Trophoblast cell (in vitro differentiated cells and primary cell): ENCODE measurements at places on chromosomes 1 and 21.
A peak's percentile ranks its signal among the peaks of the same experiment; 100 is the strongest.

- DNase-seq: peak; percentile 97
Observed at GRCh38 chr1:226602186-226603021, 53.8 kb downstream of the STUM start.

GRCh38 chr1:109294481-109294880 lies 11.5 kb upstream of the PSRC1 start:
- DNase-seq: no peak

DNA sequence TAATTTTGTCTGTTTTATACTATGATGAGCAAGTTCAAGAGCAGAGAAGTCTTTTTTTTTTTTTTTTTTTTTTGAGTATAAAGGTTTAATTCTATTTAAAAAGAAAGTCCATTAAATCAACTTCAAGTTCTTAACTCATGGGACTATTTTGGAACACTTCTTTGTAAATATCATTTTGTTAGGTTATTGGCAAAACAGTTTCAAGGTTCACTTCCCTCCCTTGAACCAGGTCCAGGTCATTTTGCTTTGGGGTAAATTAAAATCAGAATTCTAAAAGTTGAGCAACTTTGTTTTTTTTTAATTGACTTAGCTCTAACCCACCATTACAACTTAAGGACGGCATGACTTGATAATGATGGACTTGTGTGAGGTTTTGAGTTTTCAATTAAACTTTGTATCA lies 72.3 kb downstream of the WLS start:
- no peak for DNase-seq

- peak; percentile 53 for DNase-seq
Observed at GRCh38 chr1:152673016-152673415, 2.1 kb upstream of the LCE2C start.

GRCh38 chr1:209420276-209420675 lies 163.2 kb upstream of the CAMK1G start:
- DNase-seq: peak; percentile 75

- DNase-seq: no peak
Observed at GRCh38 chr21:27475363-27475955, 508.6 kb upstream of the ADAMTS5 start.

DNA sequence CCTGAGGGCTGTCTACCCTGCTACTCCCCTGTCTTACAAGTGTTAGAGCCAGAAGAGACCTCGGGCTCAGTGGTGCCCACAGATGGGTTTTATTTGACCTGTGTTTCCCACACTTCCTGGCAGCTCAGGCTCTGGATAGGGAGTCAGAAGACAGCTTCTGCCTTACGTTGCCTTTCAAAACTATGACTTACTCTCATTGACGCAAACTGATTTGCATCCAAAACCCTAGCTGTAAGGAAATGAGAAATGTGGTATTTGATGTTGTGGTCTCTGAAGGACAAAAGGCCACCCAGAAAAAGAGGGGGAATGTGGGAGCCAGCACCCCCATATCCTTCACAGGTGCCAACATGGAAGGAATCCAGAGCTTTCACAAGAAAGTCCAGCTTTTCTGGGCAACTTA lies 180.2 kb downstream of the ATG4C start:
- no peak for DNase-seq

GRCh38 chr1:100145116-100145515 lies 12.2 kb downstream of the TRMT13 start:
- peak; percentile 16 for DNase-seq

DNA sequence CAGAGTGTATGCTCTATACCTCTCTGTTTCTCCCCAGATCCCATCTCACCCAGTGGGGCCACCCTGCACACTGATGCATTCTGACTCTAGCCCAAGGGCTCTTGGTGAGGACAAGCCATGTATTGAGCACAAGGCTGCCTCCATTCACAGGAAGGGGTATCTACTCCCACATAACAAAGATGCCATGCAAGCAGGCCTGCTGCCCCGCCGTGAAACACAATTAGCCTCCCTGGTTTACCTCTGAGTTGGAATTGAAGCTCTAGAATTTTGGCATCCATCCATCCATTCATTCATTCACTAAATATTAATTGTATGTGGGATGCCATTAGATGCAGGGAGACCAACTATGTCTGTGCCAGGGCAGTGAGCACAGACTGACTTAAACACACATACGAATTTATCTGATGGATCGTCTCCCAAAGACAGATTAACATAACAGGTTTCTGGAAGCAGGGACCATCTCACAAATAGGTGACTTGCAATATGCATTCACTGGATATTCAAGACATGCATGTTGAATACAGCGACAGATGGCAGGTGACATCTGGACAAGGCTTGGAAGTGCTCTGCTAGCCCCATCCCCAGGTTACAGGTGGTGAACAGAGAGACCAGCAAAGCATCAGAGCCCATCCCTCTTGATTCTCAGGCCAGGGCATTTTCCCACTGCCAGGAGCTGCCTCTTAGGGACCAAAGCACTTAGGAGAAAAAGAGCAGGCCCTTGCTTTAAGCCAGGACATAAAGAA lies 34.3 kb downstream of the TRABD2B start:
- DNase-seq: no peak

DNA sequence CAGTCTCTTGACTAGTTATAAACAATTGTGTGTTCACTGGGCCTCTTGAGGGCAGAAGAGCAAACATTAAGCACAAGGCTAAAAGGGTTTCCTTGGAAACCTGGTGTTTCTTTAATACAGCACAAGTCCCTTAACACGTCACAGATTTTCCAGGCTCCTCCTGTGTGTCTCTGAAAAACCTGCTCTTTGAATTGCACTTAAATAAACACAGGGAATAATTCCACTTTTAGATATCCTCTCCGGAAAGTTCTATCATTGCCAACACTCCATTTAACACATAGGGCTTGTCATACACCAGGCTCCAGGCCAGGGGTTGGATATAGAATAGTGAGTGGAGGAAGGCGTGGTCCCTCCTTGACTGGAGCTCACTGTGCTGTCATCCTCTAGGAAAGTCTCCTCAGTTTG lies 442.6 kb downstream of the DSCAM start:
- no peak for DNase-seq

DNA sequence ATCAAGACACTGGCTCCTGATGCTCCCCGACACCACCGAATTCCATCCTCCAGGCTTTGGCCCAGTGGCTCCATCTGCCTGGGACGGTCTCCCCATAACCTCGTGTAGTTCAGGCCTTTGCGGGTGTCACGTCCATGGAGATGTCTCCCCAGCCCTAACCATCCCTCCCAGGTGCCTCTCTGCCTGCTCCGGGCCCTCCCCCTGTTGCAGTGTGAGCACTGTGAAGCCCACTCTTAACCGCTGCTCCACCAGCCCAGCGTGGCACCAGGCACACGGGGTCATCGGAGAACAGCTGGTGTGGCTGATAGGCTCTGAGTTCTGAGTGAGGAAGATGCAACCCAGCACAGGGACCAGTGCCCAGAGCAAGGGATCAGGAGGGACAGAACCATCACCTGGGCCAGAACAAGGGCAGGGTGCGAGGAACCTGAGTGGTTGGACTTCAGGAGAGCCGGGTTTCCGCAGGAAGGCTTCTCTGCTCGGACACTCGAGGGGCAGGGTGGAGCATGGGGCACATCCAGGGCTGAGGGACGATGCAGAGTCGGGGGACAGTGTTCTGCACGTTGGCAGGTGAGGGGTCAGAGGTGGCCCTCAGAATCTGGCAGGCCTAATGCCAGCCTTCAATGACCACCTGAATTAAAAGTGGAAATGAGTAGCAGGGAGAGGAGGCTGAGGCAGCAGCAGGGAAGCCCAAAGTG lies 2.6 kb upstream of the GNB1 start:
- DNase-seq: no peak

DNA sequence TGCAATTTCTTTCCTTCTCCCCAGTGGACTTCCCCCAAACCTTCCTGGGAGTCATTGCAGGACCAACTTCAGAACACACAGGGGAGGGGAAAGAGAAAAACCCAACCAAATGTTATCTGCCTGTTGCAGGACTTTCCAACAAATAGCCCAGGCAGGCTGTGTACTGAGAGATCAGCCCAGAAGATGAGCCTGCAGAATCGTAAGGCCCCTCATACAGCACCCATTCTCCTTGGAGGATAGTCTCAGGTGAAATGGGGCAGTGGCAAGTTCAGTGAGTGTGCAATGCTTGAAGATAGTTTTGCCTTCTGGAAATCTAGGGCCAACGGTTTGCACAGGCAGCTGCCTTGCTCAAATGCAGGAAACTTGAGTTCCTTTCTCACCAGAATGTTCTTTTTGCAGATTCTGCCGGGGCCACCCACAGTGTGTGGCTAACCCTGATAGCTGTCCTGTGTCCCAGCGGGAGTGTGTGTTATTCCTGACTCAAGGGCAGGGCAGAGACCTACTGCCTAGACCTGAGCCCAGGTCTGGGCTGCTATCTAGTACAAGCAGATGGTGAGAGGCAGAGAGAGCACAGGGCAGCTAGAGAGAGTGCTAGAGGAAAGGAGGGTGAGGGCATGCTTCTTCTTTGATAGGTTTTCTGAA lies 48.8 kb downstream of the GADD45A start:
- no peak for DNase-seq

DNA sequence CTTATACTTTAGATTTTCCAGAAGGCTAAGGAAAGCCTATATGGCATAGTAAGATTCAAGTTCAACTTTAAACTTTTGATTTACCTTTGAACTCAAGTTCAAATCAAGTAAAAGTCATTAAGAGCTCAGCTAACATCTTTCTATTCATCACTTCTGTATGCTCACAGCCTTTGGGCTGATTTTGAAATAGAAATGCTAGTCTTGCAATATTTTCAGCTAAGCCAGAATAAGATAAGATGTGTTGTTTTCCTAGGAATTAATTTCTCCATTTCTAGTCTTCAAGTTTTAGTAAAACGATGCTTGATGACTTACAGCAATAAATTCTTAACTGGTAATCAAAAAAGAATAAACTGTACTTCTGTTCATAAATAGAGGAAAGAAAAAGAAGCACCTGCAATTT lies 35.6 kb downstream of the ATP1B1 start:
- DNase-seq: no peak

DNA sequence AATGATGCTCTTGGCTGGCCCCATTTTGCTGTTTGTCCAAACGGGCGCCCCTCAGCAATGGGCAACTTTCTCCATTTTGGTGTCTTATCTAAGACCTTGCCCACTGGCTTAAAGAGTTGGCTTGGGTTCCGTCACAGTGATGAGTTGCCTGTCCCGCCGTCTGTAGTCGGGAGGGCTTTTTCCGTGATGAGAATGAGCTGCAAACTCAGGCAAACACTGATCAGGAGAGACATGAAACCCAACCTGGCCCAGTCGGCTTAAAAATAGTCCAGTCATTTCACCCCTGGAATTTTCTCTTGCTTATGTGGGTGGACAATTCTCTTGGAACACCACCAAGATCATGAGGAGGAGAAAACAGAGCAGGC lies 79.3 kb downstream of the ST6GALNAC3 start:
- no peak for DNase-seq

- no peak for DNase-seq
Observed at GRCh38 chr1:242240077-242240476, 241.2 kb upstream of the MAP1LC3C start.

GRCh38 chr21:35204850-35205541 lies 155.9 kb upstream of the RUNX1 start:
- DNase-seq: no peak

DNA sequence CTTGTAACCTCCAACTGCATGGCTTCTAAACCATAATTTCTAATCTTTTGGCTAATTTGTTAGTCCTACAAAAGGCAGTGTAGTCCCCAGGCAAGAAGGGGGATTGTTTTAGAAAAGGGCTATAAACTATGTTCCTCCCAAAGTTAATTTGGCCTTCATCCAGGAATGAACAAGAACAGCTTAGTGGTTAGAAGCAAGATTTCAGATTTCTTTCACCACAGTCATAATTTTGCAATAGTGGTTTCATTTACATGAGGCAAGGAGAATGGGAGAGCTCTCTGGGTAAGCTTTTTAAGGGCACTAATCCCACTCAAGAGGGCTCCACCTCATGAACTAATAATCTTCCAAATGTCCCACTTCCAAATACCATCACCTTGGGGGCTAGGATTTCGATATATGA lies 1353.9 kb downstream of the NCAM2 start:
- no peak for DNase-seq

GRCh38 chr1:172270605-172271004 lies 149.9 kb upstream of the C1orf105 start:
- no peak for DNase-seq

DNA sequence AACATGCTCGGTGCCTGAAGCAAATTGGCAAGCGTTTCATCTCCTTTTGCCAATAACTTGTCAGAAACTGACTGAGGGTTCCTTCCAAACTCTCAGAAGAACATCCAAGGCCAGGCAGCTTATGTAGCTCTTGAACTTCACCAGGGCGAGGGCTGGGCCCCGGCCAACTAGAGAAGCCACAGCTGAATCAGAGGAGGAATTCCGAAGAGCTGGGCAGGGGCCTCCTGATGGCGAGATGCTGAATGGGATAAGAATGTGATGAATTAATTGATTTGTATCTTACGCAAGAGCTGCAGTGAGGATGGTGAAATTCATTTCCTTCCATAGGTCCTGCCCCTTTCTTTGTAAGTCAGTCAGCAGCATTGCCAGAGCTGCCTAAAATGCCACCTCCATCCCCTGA lies 345.8 kb downstream of the KIF26B start:
- no peak for DNase-seq

DNA sequence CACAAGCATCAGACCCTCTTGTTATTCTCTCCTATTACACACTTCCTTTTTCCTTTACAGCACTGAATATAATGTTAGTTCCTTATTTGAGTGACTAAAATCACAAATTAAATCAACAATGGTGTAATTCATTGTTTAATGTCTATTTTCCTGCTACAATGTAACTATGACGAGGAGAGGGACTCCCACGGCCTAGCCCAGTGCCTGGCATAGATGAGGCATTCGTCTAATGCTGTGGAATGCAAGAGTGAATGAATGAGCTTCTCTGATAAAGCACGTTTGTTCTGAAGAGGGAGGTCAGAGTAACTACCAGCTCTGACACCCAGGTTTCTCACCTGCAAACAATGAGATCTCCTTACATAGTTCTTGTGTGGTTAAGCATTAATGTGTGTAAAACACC lies 479.4 kb downstream of the OMA1 start:
- DNase-seq: no peak

GRCh38 chr1:15696956-15697521 lies 12.9 kb downstream of the PLEKHM2 start:
- no peak for DNase-seq

DNA sequence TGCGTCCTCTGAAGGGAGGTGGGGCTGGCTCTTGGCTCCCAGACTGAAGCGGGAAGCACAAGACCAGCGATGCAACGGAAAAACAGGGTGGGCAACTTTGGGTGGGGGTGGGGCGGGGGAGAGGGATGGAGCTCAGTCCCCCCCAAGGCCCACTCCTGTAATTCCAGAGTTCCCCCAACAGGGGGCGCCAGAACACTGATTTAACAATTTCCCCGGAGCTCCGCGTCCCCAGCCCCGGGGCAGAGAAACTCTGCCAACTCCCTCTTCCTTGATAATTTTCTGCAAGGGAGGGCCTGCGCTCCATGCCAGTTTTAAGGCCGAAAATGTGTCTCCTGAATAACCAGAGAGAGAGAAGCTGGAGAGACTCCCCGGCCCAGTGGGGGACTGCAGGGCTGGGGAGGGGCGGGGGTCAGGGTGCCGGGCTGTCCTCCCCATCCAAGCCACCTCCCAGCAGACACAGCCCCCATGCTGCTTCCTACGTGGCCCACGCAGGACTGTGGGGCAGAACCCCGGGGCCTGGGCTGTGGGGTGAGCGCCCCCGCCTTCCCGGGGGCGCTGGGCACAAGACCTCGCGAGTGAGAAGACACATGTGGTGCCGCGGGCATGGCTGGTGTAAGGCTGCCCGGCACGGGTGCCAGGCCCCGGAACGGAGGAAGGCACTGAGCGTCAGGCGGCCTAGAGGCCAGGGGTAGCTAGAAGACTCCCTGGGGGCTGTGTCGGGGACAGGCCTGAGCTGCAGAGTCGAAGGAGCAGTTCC lies 51.4 kb downstream of the KIF21B start:
- peak; percentile 11 for DNase-seq
